ENCODE measurements at places on chromosomes 13 and 19.

DNA sequence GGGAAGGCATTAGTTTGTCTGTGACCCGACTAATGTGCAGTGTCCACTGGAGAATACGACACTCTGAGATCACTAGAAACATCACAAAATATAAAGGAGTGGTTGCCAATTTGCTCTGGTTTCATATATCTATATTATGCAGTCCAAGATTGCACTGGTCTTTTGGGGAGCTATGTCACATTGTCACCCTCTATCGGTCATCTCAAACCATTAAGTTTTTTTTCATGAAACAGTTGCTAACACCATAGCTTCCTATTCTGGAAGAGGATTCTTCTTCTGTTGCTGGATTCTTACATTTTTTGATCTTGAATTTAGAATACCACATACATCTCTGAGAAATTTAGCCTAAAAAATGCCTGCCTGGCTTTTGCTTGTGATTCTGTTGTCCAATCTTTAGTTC, 168.6 kb downstream of the LACC1 start:
- DNase-seq: no peak

DNA sequence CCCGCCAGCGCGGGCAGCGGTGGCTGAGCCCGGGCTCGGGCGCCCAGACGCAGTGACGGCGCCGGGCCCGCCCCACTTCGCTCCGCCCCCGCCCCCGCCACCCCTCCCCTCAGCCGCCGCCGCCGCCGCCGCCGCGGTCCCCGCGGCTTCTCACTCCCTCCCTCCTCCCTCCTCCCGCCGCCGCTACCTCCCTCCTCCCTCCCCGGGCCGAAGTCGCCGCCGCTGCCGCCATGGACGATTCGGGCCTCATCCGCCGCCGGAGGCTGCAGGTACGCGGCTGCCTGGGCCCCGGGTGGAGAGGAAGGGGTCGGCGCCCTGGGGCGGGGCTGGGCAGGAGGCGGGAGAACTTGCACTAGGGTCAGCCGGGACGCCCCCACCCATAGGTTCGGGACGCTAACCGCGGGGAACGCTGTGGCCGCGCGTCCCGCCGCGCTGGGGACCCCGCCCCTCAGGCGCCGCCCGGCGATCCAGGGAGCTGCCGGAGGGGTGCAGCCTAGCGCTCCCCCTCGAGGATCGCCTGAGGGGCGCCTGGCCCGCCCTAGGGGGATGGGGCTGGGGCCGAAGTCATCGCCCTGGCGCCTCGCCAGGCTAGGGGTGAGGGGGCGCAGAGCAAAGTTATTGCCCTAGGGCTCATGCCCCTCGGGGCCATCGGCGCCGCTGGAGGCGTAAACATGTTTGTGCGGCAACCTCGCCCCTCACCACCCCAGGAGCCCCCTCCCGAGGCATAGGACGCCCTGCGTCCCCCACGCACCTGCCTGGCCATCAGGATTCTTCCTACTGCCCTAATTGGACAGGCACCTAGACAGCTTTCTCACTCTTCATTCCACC, 427 bp downstream of the RTBDN start:
- peak; percentile 13 for DNase-seq

GRCh38 chr13:37139356-37139755, 33.9 kb upstream of the CSNK1A1L start:
- no peak for DNase-seq

GRCh38 chr13:50519866-50520265, 323.6 kb downstream of the DLEU7 start:
- DNase-seq: no peak

GRCh38 chr13:98945863-98946605, 31.8 kb downstream of the DOCK9 start:
- no peak for DNase-seq

GRCh38 chr13:41059456-41060081, 1.7 kb upstream of the WBP4 start:
- no peak for DNase-seq

GRCh38 chr13:77269141-77269540, 57.8 kb downstream of the MYCBP2 start:
- DNase-seq: no peak

- no peak for DNase-seq
Measured at GRCh38 chr13:109859898-109860297, 73.5 kb upstream of the IRS2 start.

- no peak for DNase-seq
Measured at GRCh38 chr19:10828981-10829821, 6.8 kb downstream of the TMED1 start.

GRCh38 chr13:107020393-107020792, 452.5 kb upstream of the ARGLU1 start:
- no peak for DNase-seq

- no peak for DNase-seq
Measured at GRCh38 chr19:15445227-15445605, 4.5 kb downstream of the WIZ start.

- DNase-seq: no peak
Measured at GRCh38 chr19:44003461-44004009, 778 bp downstream of the ZNF230 start.

- no peak for DNase-seq
Measured at GRCh38 chr13:82962397-82962796, 919.9 kb downstream of the SLITRK1 start.

- DNase-seq: no peak
Measured at GRCh38 chr13:50921706-50922105, 12.1 kb downstream of the RNASEH2B start.

GRCh38 chr19:36409841-36410240, 8.6 kb downstream of the ZFP82 start:
- DNase-seq: no peak

GRCh38 chr19:39021063-39021462, 11.3 kb downstream of the FBXO27 start:
- no peak for DNase-seq

- DNase-seq: no peak
Measured at GRCh38 chr19:42285541-42285941, 16.4 kb upstream of the PRR19 start.

- DNase-seq: no peak
Measured at GRCh38 chr13:108137176-108137575, 78.2 kb downstream of the LIG4 start.

DNA sequence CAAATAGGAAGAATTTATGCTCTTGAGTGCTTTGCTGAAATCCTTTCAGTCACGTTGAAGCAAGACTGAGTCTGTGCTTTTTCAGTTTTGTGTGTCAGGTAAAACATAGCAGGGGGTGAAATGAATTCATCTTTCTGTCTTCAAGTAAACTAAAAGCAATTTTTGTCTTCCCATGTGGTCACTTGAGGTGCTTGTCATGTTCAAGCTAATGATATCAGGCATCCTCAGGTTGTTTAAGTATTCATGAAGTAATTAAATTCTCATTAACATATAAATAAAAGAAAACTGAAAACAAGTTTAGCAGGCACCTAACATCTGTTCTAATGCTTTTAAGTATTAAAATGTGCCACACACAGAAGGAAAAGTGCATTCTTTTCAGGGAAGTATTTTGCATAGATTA, 2701.3 kb downstream of the PCDH9 start:
- DNase-seq: no peak

- DNase-seq: no peak
Measured at GRCh38 chr13:43116242-43116641, 92.9 kb downstream of the DNAJC15 start.

- no peak for DNase-seq
Measured at GRCh38 chr13:100213576-100213975, 124.7 kb downstream of the PCCA start.

DNA sequence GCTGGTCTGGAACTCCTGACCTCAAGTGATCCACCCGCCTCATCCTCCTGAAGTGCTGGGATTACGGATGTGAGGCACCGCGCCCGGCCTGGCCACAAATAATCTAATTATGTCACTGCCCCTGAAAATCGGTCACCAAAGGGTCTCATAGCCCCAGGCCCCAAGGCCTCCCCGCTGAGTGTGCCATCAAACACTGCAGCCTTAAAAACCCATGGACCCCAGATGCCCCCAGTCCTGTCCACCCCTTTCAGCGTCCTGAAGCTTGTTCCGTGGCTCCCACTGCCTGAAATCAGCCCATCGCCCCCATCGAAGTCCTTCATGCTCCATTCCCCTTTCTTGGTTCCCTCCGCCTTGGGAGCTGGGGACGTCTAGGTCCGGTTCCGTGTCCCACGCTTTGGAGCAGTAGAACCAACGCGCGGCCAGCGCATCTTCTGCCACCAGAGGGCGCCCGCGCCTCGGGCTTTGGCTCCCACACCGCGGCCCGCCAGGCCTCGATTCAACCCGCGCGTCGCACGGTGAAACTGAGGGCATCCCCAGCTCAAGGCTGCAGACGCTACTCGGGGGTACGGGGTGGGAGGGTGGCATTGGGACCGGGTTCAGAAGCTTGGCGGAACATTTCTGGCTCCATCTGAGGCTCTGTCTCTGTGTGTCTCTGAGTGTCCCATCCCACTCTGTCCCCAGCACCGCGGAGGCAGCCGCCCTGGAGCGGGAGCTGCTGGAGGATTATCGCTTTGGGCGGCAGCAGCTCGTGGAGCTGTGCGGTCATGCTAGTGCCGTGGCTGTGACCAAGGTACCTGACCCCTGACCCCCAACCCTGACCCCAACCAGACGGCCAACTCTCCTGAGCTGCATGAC, 3.5 kb downstream of the YJEFN3 start:
- peak; percentile 79 for DNase-seq

DNA sequence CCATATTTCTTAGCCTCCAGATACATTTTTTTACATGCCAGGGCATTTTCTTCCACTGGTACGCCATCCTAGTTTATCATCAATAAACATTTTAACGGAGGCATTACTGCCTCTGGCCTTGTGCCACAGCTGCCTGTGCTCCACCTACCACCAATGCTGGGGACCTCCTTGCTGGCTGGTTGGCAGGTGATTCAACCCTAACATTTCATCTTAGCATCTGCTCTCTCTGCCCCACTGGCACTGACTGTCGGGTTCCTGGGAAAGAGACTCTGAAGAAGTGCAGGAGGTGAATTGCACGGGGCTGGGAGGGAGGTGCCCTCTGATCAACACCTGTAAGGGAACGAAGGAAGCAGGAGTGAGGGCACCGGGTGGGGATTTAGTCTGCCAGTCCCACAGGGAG, 51.4 kb upstream of the KCTD15 start:
- DNase-seq: no peak

DNA sequence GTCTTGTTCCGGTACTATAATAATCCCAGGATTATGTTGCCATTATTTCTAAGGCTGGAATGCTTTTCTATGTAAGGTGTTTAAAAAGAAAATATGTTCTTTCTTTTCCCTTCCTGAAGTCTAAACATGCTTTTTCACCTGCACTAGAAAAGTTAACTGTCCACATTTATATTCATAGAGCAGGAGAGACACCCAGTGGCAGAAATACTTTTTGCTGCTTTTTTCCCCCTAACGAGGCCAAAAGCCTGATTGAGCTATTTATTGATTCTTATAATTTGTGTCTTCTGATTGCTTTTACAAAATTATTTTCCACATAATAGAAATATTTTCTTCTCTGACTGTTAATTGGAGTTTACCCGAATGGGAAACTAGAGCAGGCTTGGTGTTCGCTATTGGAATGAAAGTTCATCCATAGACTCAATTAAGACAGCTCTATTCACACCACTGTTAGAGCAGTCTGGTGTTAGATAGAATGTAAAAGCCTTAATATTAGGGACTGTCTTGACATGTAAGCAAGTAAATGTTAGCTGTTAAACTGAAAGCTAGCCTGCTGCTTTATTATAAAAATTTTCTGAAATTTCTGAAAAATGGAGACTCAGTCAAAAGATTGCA, 15.8 kb downstream of the GPR180 start:
- no peak for DNase-seq

GRCh38 chr13:26468265-26468801, 89.2 kb upstream of the WASF3 start:
- no peak for DNase-seq

- no peak for DNase-seq
Measured at GRCh38 chr19:2812414-2813234, 7.0 kb upstream of the ZNF554 start.

DNA sequence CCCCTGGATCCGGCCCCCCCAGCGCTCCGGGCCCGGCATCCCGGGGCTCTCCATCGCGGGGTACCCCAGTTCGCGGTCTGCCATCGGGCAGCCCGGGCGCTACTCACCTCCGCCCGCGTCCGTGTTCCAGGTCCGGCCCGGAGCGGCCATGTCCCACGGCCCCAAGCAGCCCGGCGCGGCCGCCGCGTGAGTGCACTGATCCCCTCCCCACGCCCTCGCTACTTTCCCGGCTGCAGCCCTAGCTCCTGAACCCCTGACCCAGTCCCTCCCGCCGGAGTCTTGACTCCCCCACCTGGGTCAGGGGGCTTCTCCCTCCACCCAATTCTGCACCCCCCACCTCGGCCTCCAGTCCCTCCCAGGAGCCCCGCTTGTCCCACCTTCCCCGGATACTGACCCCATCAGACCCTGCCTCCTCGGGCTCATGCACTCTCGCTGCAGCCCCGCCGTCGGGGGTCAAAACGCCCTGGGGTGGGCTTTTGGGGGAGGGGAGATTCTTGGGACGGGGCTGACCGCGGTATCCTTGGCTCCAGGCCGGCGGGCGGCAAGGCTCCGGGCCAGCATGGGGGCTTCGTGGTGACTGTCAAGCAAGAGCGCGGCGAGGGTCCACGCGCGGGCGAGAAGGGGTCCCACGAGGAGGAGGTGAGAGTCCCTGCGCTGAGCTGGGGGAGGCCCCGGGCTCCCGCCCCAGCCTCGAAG, 566 bp downstream of the HMG20B start:
- no peak for DNase-seq

- no peak for DNase-seq
Measured at GRCh38 chr13:100790405-100790804, 115.8 kb upstream of the TMTC4 start.

DNA sequence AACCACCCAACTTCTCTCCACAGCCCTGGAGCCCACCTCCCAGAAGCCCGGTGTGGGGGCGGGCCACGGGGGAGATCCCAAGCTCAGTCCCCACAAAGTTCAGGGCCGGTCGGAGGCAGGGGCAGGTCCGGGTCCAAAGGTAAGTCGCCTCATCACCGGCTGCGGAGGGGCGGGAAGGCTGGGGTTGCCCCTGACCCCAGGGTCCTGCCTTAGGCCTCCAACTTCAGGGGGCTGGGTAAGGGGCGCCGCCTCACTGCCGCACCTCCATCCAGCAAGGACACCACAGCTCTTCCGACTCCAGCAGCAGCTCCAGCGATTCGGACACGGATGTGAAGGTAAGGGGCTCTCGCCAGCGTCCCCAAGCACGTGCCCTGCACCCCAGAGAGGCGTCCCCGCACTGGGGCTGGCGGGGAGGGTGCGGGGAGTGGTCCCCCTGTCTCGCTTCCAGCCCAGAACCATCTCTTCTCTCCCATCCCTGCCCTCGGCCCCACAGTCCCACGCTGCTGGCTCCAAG, 358 bp downstream of the C19orf33 start:
- no peak for DNase-seq

- no peak for DNase-seq
Measured at GRCh38 chr19:38442736-38443135, 9.2 kb downstream of the RYR1 start.

GRCh38 chr13:95056266-95056665, 245.0 kb downstream of the ABCC4 start:
- DNase-seq: no peak

- DNase-seq: no peak
Measured at GRCh38 chr13:66128692-66129269, 1101.4 kb downstream of the PCDH9 start.

GRCh38 chr19:51119101-51119500, 5.6 kb upstream of the SIGLEC9 start:
- no peak for DNase-seq

Measured in effector memory CD4-positive, alpha-beta T cell (primary cell).